ENCODE measurements at places on chromosomes 3 and 15.

GRCh38 chr15:41546851-41547786 lies 3.1 kb upstream of the RPAP1 start:
- DNase-seq = no peak

GRCh38 chr15:58669108-58669507 lies 80.4 kb downstream of the ADAM10 start:
- DNase-seq = no peak

- no peak for DNase-seq
Measured at GRCh38 chr3:12952343-12953200, 111.2 kb upstream of the RPL32 start.

- no peak for DNase-seq
Measured at GRCh38 chr3:38574411-38575278, 74.8 kb downstream of the SCN5A start.

- DNase-seq = no peak
Measured at GRCh38 chr3:131729643-131730017, 226.9 kb upstream of the MRPL3 start.

DNA sequence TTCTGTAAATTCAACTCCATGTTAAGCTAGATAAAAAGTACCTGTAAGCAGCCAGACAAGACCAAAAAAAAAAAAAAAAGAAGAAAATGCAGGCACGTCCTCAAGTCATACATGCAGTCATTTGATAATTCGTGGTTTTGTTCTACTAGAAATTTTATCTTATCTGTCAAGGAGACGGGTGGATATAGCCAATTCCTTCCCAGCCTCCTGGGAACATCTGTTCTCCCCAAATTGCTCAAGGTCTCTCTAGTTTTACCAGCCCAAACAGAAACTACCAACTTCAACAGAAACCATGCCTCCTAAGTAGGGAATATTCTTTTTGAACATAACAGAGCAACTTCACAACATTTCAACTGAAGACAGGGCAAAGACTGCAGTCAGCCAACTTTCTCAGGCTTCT lies 19.5 kb downstream of the RYK start:
- no peak for DNase-seq

DNA sequence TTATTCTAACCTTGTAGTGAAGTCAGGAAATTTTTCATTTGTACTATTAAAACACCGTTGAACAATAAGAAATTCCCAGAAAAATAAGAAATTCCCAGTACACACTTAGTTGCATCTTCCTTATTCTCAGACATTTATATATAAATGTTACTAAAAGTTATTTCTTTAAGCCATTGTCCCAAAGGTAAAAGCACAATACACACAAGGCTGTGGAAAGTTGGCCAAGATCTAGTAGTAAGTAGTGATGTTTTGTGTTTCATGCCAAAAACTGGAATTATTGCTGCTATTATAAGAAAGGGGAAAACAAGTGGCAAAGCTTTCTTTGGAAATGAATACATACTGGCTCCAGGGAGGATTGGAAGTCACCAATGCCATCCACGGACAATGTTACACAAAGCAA lies 802.5 kb upstream of the DPPA4 start:
- no peak for DNase-seq

- DNase-seq = no peak
Measured at GRCh38 chr15:73454096-73454495, 11.1 kb downstream of the REC114 start.

- no peak for DNase-seq
Measured at GRCh38 chr3:189573004-189573403, 58.2 kb upstream of the TP63 start.

- DNase-seq = no peak
Measured at GRCh38 chr3:188052169-188053035, 101.6 kb upstream of the LPP start.

DNA sequence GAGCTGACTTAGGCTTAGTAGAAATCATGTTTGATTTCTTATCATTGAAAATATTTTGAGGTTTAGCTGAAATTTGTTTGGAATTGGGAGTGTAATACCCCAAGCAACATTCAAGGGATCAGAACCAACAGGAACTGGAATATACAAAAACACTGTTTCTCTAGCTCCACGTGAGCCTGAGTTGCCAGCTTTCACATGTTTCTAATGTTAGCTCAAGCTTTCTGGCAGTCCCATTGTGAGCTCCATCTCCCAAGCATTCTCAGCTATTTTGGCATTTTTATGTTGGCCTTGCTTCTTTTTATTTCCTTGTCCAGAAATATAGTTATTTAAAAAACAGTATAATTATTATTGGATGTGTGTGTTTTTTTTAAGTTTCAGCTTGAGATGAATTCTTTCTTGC lies 427.1 kb upstream of the DPH6 start:
- no peak for DNase-seq

GRCh38 chr3:179672918-179673317 lies 20.1 kb downstream of the USP13 start:
- no peak for DNase-seq

DNA sequence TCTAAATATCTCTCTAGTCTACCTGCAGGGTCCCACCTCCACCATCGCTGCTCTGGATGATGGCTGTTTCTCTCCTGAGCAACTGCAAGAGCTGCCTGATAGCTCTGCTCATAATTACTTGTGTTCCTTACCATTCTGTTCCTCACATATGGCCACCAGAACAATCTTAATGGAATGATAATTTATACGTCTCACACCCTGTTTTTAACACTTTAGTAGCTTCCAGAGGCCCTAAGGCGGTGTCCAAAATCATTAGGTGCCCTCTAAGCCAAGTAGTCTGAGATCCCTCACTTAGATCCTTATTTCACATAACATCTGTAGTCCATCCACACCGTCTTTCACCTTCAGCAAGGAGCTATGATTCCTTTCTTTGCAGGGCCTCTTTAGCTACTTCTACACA lies 373.3 kb downstream of the GBE1 start:
- DNase-seq = no peak

GRCh38 chr3:72289692-72290071 lies 504.7 kb upstream of the PROK2 start:
- no peak for DNase-seq

DNA sequence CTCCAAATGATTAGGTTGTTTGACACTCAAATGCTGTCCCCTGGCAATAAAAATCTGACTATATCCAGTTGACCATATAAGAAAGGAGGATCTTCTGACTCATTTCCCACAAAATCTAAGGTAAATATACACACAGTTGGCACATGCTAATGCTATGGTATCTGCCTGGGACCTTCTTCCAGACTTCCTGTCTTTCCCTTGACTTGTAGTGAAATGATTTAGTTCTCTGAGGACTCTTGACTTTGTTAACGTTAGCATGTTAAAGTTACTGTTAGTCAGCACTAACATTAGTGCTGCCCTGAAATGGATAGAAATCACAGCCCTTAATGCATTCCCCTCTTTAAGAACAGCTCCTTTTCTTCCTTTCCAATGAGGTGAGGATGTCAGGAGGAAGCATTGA lies 124.3 kb upstream of the LSAMP start:
- no peak for DNase-seq

DNA sequence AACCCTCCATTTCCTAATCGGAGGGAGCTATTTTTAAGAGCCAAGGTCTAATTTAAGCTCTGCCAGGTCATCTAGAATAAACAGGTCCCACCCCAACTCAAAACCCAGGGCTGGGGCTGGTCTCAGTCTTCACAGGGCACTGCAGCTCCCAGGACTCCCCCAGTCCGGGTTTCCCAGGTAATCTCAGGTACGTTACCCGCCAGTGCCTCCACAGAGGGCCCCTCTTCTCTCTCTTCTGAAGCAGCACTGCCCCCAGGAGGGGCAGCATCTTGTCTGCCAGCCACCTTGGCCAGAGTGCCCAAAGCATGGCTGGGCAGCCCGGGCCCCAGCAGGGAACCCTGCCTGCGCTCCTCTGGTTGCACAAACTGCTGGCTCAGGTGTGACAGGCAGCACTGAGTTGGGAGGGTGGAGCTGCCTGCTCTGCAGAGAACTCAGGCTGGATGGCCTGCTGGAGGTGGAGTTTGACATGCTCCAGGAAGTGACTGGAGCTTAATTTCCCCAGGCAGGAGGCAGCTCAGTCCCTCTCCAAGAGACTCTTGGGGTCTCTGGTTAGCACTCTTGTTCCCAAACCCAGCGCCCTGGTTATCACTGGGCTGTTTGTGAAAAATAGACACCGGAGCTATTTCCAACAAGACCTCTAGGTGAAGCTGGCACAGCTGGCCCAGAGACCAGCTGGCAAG lies at the start of gene PLA2G4F:
Gene PLA2G4F (minus strand): TSS at position 394 of the 680 bp plus-strand sequence. CDS start 87 bp downstream, at position 307.
- DNase-seq = no peak

GRCh38 chr3:17133632-17134545 lies 249.1 kb downstream of the PLCL2 start:
- no peak for DNase-seq

DNA sequence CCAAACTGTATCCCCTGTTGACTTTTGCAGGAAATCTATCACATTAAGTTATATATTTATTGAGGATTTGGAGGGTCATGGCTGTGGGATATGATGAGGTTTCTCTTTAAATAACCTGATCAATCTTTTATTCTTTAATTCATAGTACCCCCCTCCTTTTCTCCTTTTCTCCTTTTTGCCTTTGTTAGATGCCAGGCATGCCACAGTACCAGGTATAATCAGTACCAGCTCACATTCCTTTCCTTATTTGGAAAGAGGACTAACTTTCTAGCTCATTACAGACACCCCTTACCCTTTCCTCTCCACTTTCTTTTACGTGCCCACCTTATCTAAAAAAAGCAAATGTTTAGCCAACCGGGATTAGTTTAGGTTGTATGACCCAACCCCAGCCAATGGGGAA lies 326.4 kb upstream of the NAALADL2 start:
- DNase-seq = no peak

DNA sequence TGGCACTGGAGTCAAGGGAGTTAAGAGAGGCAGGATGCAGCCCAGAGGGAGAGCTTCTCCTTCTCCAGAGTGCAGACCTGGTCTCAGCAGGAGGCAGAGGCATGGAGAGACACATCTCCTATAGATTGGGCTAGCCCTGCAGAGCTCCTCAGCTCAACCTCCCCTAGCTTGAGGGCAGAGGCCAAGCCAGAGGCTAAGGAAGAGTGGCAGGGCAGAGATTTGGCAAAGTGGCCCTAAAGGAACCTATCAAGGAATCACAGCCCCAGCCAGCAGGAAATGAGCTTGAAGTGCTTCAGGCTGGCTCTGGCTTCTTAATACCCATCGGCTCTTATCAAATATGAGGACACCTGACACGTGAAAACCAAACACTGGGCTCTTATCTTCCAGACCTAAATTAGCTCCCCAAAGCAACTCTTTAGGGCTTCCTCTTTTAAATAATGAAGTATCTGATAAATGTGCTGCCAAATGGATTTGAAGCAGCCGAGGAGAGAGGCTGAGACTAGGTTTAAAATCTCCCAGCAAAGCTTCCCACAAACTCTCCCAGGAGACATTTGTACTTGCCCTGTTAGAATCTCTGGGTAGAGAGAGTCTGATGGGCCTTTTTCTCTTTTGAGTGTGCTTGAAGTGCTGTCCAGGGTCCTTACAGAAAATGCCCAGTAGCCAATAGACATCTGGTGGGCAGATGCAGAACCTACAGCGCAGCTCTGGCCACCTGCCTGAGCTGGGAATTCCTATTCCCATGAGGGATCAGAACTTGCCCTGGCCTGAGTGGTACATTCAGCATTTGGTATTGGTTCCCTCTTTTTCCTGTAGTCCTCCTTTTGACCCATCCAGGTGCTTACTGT lies 271.4 kb downstream of the CLSTN2 start:
- no peak for DNase-seq

DNA sequence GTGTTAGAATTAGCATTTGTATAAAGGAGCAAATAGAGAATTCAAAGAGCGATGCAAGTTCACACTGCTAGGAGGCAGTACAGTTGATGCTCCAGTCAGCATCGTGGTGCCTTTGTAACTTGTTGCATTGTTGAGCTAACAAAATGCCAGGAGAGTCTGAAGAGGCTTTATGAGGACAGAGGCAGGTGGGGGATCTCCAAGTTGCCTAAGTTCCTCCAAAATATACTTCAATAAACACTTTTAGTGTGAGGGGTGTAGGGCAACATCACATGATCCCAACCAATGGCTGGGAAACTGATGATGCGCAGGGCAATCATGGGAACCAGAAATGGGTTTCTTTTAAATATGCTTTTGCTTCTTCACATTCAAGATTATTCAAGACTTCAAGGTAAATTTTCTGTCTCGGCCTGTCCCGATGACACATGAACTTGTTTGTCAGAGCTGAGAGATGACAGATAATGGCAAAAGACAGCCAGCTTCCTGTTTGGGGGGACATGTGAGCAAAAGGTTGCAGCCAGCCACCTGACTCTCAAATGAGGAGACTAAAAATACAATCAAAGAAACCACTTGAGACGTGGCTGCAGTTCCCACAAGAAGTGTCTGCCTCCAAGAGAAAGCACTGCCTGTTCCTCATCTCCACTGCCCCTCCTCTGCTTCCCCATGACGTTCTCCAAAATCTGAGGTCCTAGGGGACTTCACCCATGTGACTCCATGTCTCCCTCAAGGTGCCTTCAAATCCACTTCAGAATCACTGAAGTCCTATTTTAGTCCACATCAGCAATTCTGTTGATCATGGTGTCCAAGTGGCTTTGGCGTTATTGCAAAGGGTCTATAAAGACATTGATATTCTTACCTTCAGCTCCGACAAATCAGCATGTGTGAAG lies 39.3 kb downstream of the KLHL6 start:
- DNase-seq = no peak

DNA sequence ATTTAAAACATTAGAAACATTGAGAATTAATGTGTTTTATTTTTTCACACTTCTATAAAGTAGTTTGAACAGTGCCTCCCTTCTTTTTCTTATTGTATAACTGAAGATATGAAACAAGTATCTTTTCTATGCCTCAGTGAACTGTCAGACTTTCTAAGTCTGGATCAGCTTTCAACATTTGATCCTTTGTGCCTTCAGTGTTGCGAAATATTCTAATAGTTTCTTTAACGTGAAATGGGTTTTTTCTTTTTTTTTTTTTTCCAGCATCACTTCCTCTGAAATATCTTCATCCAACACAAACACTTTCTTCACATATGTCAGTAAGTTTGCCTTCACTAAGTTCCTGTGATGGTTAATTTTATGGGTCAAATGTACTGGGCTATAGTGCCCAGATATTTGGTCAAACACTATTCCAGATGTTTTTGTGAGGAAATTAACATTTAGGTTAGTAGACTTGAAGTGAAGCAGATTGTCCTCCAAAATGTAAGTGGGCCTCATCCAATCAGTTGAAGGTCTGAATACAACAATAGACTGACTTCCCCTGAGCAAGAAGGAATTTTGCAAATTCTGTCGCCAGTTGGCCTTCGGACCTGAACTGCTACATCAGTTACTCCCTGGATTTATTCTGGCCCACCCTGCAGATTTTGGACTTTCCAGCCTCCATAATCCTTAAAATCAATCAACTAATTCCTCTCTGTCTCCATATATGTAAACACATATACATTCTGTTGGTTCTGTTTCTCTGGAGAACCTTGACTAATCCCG lies 6.4 kb upstream of the CPOX start:
- DNase-seq = no peak
